ENCODE measurements at places on chromosomes 5 and 9.

- DNase-seq = no peak
These were observed 1401.4 kb downstream of the EFNA5 start for GRCh38 chr5:106269252-106269843.

DNA sequence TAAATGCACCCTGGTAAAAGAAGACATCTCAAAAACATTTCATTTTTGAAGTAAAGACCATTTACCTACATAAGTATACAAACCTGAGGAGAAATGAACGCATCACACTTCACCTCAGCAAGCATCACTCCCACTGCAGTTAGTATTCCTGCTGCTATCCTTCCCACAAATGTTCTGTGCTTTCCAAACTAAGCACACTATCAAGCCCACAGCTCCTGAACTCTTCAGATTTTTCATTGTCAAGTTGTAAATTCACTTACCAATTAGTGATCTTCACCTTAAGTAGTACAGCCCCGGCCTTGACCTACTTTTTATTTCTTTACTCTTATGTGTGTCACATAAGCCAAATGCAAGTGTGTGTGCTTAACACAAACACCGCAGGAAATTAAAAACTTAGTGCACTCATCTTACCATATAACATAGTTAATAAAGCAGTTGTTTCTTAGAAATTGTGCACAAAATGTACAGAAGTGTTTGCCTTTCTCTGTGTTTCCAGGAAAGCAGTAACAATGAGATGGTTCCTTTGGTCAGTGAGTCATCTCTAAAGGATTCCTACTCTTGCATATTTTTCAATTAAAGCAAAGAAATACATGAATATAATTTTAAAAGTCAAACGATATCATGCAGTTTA, 169.4 kb downstream of the APBA1 start:
- no peak for DNase-seq

DNA sequence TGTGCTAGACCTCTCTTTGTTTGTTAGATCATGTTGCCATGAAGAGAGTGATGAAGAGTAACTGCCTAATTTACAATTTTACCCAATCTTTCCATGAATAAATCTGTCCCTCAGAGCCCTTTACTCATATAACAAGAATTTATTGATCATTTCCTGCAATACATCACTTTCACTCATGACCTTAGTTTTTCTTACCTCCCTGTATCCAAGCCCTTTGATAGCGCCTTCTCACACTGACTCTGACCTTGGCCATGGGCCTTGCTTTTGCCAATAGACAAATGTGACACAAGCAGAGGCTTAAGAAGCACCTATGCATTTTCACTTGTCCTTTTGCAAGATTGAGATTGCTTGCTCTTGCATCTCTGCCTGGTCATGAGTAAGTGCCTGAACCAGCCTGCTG, 288.1 kb downstream of the NNT start:
- no peak for DNase-seq

GRCh38 chr9:34084562-34084961, 35.9 kb upstream of the UBAP2 start:
- no peak for DNase-seq

- no peak for DNase-seq
These were observed 61.3 kb upstream of the MOCS2 start for GRCh38 chr5:53170746-53171349.

DNA sequence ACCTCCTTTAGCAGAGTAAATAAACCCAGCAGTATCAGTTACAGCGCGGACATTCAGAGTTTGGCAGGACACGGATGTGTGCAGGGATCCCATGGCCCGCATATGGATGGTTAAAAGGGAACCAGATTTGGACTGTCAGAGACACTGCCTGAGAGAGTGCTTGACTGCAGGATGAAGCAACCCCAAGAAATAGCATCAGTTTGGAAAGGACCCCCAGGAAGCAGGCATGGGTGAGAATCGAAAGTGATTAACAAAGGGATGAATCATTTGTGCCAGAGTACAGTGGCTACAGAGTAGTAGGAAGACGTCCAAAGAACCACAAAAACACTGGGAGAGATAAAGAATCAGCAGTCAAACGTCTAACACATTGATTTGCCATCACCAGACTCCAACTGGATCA, 5.5 kb downstream of the C7 start:
- DNase-seq = no peak

GRCh38 chr5:23571059-23571458, 63.6 kb downstream of the PRDM9 start:
- DNase-seq = no peak

DNA sequence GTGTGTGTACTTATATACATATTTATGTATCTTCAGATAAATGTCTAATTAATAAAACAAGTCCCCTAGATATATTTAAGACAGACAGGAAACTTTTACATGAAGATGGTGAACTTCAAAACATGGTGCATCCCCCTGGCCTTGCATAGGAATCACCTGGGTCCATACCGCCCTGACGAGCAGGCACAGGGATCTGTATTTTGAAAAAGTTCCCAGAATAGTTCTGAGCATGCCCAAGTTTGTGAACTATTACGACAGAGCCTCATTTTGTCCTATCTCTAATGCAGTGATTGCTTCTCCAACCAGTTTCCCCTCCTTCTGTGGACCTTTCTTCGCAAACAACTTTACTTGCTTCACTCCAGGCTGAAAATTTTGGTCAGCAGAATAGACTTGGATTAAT, 98.1 kb downstream of the APBA1 start:
- no peak for DNase-seq

All from NCI-H524 treated with DMSO at 0.1 percent for 48 hours (cell line).